Putamen (tissue), 1 donor: ENCODE measurements at places on chromosomes 16 and 17.

- DNase-seq = peak; percentile 88
Measured at GRCh38 chr17:40553694-40554534, 11.4 kb downstream of the CCR7 start.

DNA sequence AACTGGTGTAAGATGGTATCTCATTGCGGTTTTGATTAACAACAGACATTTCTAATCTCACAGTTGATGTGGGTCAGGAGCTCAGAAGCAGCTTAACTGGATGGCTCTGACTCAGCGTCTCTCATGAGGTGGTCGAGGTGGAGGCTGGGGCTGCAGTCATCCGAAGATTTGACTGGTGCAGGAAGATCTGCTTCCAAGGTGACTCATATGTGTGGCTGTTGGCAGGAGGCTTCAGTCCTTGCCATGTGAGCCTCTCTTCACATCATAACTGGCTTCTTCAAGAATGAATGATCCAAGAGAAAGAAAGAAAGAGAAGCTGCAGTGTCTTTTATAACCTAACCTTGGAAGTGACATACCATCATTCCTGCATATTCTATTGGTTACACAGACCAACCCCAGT lies 376.1 kb downstream of the SEC14L1 start:
- no peak for DNase-seq

DNA sequence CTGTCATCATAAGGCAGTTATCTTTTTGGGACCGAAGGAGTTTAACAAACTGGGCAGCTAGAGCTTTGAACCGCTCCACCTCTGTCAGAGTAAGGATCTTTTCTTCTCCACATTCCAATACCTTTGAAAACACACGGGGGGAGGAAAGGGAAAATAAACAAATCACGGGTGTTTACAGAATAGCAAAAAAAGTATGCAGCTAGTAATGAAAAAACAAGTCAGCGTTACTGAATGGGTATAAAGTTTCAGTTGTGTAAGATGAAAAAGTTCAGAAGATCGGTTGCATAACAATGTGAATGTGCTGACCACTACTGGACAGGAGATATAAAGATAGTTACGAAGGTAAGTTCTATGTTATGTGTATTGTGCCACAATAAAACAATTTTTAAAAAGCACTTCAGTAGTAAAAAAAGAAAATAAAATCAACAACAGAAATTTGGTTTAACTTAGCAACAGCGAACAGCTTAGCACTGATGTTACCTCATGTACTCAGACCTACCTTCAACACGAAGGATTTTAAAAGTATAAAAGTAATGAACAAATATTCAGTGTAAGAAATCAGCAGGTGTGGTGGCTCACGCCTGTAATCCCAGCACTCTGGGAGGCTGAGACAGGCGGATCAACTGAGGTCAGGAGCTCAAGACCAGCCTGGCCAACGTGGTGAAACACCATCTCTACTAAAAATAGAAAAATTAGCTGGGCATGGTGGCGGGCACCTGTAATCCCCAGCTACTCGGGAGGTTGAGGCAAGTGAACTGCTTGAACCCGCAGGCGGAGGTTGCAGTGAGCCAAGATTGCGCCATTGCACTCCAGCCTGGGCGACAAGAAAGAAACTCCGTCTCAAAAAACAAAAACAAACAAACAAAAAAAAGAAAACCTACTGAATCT lies 34.3 kb downstream of the MARF1 start:
- no peak for DNase-seq

DNA sequence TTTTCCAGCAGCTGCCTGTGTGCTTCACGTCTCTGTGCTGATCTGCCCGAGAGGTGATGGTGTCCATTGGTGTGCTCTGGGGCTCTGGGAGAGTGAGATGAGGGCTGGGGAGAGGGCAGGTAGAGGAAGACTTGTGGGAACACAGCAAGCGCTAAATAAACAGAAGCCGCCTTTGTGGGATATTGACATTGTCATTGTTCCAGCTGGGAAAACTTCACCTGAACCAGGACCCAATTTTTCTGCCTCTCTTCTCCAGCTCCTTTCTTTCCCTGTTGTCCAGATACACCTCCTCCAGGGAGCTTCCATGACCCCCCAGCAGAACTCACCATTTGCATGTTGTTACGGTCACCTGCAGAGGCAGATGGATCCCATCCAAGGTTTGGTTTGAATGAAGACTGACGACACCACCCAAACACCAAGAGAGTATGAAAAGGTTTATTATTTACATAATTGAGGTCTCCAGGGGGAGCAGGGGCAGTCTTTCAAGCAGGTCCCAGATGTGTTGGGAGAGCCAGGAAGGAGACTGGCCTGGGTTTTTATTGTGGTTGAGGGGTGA lies 3.6 kb upstream of the ITGA3 start:
- no peak for DNase-seq

GRCh38 chr16:28092721-28093384 lies 29.3 kb upstream of the GSG1L start:
- DNase-seq = no peak

GRCh38 chr17:7113273-7114071 lies 1.1 kb downstream of the ASGR2 start:
- no peak for DNase-seq

DNA sequence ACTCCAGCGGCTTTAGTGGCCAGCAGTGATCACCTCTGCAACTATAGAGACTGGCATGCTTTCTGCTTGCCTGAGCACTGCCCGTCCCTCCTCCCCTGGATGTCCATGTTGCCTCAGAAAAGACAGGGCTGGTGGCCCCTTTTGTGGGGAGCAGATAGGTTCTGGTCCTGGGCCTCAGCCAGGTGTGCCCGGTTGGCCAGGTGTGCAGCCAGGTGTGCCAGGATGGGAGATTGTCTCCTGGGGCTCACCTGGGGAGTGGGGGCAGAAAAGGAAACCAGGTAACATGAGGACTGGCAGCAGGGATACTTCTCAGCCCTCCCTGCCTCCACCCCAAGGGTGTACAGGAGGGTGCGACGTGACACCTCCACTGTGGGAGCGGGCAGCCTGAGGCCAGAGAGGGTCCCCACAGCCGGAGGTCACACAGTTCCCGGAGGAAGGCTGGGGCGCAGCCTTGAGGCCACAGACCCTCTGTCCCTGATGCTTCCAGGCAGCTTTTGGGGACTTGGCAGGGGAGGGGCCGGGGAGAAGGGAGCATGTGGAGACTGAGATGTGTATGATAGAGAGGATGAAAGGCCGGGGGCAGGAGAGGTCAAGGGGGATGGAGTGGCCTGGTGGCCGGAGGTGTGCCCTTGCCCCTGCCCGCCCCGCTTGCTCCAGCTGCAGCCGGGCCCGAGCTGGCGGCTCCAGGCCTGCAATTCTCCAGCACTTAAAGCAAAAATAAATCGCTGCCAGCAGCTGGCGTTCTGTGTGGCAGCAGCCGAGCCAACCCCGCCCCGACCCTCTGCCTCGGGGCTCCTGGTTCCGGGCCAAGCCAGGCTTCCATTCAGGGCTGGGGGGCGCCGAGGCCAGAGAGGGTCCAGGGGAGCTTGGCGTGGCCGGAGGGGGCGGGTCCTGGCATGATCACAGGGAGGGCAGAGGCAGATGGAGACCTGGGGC lies 6.7 kb downstream of the KCNJ12 start:
- DNase-seq = no peak

DNA sequence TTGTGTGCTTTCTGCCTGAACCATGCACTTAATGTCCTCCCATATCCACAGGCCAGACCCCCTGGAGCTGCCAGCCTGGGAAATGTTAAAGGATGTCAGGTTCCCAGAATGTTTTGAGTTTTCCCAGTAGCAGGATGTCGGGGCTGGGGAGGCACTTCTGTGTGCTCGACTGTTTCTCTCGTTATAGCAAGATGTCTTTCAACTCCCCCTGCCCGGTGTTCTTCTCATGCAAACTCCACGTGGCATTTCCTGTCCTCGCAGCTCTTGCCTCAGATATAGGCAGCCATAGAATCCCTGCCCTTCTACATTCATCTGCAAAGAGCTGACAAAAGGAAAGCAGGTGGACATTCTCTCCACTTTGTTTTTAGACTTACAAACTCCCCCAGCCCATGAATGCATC lies 457.2 kb upstream of the CDH11 start:
- no peak for DNase-seq

- DNase-seq = no peak
Measured at GRCh38 chr17:42163113-42163512, 8.3 kb upstream of the RAB5C start.

- DNase-seq = no peak
Measured at GRCh38 chr16:8859913-8860881, 8.6 kb downstream of the CARHSP1 start.

DNA sequence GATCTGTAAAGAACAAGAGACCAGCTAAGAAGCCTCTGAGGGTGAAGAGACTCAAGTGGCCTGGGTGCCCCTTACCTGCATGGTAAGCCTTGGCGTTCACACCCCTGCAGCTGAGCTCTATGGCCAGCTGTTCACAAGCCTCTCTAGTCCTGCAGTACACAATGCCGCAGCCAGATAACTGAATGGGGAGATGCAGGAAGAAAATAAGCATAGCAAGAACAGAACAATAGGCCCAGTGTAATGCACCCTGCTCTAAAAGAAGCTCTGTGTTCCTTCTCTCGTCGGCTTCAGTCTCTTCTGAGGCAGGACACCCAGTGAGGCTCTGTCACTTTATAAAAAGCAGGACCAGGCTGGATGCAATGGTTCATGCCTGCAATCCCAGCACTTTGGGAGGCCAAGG lies 5.4 kb downstream of the RECQL5 start:
- DNase-seq = peak; percentile 90

- DNase-seq = no peak
Measured at GRCh38 chr16:87210894-87211293, 106.3 kb downstream of the C16orf95 start.

- DNase-seq = no peak
Measured at GRCh38 chr17:78957128-78957527, 22.6 kb downstream of the LGALS3BP start.

- no peak for DNase-seq
Measured at GRCh38 chr17:37488009-37488604, 1.6 kb upstream of the DUSP14 start.

GRCh38 chr16:68954911-68955635 lies 111.7 kb downstream of the TANGO6 start:
- DNase-seq = no peak

- no peak for DNase-seq
Measured at GRCh38 chr16:1791943-1792812, 1.3 kb downstream of the IGFALS start.

DNA sequence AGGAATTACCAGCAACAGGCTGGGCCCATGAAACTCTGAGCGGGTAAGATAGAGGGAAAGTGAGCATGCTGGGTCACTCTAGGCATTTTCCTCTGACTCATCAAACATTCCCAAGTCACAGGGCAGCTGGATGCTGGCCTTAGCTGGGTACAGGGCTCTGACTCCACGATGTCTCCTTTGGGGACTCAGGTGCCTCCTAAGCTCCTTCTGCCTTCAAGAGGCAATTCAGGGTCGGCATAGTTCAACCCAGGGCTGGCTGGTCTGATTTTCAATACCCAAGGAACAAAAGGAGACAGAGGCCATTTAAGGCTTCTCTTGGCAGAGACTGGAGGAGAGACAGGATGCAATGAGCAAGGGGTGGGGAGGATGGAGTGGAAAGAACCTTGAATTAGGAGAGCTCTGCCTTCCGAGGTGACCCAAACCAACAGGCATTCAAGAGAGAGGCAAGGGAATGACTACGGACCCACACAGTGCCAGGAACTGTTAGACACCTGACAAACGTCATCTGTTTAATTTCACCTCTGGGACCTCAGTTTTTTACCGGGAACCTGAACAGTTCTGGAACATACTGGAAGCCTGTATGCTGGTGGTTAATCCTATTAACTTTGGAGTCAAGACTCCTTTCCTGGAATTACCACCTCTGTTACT lies 910 bp downstream of the WBP2 start:
- DNase-seq = no peak

DNA sequence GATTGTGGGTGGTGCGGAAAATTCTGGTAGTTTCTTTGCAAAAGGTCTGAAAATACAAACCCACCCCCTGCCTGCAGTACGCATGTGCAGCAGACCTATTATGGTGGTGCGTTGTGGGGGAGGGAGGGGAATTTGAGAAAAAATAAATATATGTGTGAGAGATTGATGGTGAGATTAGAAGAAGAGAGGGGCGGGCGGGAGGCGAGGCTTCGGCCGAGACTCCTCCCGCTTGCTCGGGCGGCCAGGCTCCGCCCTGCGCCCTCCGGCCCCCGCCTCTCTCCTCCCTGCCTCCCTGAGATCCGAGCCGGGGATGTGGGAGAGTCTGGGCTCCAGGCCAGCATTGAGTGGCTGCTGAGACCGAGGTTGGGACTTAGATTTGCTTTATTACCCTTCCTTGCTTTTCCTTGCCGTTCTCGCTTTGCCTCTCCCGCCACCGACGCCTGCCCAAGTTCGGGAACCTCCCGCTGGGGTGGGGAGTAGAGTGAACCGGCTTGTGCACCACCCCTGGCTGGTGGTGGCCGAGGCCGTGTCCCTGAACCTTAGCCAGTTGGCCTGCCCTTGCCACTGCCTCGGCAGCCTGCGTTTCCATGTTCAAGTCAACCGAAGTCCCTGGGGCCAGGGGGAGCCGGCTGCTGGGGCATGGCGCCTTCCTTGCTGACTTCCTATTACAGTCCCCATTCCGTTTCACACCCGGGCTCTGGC lies 956 bp upstream of the CHD3 start:
- DNase-seq = peak; percentile 94

DNA sequence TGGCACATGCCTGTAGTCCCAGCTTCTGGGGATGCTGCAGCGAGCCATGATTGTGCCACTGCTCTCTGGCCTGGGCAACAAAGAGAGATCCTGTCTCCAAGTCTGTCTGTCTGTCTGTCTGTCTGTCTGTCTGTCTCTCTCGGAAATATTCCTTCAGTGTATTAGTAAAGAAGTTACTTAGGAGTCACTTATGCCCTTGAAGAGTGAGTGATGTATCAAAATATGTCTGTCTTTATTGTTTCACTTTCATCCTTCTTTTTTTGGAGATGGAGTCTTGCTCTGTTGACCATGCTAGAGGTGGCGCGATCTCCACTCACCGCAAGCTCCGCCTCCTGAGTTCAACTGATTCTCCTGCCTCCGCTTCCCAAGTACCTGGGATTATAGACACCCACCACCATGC lies 410.5 kb downstream of the WWOX start:
- DNase-seq = no peak

DNA sequence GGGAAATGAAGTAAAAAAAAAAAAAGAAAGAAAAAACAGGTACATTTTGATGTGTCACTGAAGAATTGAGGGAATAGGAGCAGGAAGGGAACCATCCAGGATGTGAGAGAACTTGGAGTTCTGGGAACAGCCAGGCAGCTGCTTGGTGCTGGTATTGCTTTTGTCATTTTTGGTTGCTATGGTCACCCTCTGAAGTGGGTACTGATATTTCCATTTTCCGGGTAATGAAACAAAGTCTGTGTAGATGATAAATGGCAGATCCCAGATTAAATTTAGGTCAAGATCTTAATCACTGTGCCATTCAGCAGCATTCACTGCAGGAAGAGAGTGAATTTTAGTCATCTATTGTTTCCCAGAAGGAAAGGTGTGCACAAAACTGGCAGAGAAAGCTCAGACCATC lies 93.6 kb downstream of the ABCA8 start:
- no peak for DNase-seq

- DNase-seq = peak; percentile 6
Measured at GRCh38 chr16:90077757-90078578, 837 bp upstream of the PRDM7 start.
